Stimulated activated CD8-positive, alpha-beta memory T cell treated with anti-CD3 and anti-CD28 coated beads, Interleukin-15, amount 100 ng/mL, for 24 hours (primary cell): ENCODE measurements at places on chromosomes 12 and 14.

DNA sequence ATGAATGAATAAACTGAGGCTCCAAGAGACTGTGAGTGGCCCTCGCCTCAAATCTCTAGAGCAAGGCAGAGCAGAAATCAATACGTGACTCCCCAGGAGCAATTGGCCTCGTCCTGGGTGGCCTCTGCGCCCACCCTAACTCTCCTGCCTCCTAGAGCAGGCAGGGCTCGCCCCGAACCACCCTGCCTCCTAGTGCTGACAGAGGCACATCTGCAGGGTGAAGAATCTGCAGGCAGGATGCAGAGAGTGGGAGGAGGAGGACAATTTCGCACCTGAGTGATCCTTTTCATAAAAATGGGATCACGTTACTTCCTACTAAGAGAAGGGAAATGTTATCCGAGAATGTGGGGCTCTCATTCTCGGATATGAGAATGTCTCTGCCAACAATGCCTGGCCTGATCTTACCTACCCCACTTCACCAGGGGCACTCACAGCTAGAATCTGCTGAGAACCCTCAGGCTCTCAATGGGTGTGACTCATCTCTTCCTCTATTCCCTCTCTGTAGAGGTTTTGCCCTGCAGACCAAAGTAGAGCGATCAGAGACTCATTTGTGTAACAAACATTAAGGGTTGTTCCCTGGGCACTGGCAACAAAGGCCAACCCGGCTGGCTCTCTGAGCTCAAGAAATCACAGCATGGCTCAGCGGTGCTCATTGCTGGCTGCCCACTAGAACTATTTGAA, 61.7 kb upstream of the BCL2L14 start:
- no peak for DNase-seq

GRCh38 chr14:103220134-103220981, 97.1 kb downstream of the TNFAIP2 start:
- DNase-seq = no peak

GRCh38 chr12:117028254-117028653, 71.0 kb downstream of the TESC start:
- DNase-seq = no peak

DNA sequence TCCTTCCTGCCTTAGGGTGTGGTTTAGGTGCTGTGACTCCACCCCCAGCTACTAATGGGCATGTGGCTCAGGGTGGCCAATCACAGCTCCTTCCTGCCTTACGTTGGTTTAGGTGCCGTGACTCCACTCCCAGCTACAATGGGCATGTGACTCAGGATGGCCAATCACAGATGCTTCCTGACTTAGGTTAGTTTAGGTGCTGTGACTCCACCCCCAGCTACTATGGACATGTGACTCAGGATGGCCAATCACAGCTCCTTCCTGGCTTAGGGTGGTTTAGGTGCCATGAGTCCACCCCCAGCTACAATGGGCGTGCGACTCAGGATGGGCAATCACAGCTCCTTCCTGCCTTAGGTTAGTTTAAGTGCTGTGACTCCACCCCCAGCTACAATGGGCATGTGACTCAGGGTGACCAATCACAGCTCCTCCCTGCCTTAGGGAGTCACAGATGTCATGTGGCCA, 163.9 kb downstream of the TBX5 start:
- DNase-seq = no peak

DNA sequence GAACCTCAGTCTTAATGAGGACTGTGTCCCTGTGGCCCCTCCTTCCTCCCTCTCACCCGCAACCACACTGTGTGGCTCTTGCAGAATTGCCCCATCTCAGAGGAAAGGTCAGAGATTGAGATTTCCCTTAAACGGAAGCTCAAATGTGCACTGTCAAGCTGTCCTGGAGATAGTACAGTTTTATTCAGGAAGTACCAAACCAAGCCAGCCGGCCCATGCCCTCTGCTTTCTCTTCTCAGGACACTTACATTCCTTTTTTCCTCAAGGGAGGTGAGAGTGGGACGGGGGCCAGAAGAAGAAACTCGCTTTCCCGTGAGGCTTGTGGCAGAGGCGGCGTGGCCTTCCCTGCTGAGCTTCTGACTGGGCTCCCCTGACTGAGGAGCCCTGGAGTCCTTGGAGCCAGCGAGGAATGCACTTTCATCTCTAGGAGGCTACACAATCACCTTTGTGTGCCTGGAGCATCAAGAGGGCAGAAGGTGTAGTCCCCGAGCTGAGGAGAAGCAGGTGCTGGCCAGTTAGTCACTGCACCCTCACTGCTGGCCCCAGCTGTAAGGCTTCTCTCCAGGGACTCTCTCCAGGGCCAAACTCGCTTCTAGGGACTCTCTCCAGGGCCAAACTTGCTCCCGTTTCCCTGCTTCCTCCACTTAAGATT, 24.1 kb upstream of the ATP2A2 start:
- no peak for DNase-seq

GRCh38 chr14:77509366-77509765, 10.8 kb upstream of the ISM2 start:
- no peak for DNase-seq

- DNase-seq = no peak
Observed at GRCh38 chr14:52442166-52442565, 110.1 kb downstream of the TXNDC16 start.

DNA sequence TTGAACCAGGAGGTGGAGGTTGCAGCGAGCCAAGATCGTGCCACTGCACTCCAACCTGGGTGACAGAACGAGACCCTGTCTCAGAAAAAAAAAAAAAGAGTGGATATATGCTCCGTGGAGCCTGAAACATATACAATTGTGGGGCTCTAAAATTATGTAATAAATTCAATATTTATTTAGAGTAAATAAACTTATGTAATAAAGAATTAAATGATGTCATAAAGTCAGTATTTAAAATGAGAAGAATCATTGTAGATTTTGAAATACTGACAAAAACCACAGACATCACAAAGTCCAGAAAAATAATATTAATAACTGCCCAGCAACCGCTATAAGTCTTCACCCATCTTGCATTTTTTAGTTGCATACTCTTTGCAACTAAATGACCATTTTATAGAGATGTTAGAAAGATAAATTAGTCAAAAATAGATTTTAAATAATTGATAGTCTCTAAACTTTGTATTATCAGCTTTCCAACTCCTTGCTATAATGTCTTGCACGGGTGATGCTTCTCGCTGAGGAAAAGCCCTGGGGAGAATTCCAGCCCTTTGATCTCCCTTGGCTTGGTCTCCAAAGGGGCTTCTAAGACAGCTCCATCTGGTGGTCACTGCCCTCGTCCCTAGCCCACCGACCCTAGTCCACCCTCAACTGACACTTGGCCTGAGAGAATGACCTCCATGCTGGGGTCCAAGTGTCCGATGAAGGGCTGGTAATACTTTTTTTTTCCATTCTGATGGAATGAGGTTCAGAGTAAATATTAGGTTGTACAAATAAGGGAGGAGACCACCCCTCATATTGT, 7.9 kb upstream of the TMBIM6 start:
- no peak for DNase-seq

GRCh38 chr12:95591731-95592130, 40.5 kb upstream of the USP44 start:
- DNase-seq = no peak

GRCh38 chr14:21913759-21914158, 240.1 kb upstream of the OR4E1 start:
- no peak for DNase-seq

DNA sequence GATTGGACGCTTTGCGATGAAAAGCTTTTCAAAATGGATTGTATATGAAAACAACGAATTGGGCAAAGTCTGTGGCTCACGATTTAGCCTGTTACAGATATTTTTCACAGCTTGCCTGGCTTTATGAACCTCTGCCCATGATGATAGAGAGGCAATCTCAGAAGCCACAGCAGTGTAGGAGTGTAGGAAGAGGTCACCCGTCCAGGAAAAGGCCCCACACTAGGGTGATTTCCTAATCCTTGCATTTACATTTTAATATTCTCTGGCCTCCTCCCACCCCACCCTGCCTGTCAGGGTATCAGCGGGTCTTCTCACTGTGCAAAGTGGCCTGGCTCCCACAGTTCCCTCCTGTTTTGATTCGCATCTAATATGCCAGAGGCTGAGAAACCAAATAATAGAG, 81.8 kb upstream of the FOXN3 start:
- DNase-seq = no peak

DNA sequence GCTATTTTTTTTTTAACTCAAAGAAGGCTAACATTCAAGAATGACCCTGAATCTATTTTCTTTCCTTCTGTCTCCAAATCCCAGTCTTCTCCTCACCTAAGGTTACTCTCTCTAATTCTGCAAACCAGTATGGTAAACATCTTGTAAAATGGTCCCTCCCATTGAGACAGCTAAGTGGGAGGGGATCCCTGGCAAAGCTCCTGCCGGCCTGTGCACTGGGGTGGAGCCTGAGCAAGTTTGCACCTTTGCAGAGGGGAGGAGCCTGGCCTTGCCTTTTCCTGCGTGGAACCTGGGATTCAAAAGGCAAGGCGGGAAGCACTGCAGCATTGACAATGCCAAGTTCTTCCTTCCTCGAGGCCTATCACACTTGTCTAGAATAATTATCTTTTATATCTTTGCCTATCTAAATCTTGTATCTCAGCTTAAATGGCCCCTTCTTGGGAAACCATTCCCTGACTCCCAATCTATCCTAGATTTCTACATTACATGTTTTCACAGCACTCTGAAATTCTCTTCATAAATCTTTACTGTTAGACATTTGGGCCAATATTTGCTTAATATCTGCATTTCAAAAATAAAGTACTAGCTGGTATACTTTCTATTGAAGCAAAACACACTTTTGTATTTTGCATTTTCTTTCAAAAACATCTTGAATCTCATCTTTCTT, 83.0 kb downstream of the EPS8 start:
- DNase-seq = no peak

- DNase-seq = no peak
Observed at GRCh38 chr14:23932639-23933038, 20.9 kb upstream of the DHRS4 start.

GRCh38 chr12:96143392-96143791, 50.8 kb upstream of the ELK3 start:
- no peak for DNase-seq

GRCh38 chr14:79325071-79325470, 886.2 kb downstream of the DIO2 start:
- no peak for DNase-seq

DNA sequence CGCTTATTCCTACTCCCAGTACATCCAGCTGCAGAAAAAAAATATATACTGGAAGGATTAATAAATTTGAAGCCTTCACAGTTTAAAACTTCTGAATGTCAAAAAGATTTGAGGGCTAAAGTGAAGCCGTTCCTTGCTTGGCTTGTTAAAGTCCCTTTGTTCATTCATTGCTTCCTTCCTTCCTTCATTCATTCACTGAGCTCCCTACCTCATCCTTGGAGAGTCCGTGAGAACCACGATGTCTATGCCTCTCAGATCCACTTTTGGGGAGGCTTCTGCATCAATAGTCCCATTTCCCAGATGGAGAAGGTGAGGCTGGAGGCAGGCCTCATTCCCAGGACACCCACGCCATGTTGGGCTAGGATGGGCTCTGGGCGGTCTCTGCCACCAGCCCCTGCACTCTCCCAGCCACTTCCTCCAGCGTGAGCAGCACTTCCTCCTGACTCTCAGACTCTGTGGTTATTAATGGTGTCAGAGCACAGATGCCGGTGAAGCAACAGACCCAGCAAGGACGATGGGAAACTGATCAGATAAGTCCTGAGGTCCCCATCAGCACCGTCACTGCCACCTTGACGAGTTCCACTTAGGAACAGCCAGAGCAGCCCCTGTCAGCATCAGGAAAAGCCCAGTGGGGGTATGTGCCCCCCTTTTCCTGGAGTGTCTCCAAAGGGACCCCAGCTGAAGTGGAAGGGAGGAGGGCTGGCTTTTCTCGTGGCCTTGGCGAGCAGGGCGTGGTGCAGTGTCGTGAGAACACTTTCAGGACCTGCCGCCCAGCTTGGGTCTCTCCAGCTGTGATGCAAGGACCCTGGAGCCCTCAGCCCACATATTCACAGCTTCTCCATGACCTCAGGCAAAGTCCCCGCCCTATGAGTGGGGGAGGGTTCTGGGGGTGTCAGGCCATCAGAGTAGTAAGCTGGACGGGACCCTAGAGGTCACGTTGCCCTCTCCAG, 21.2 kb downstream of the ASB2 start:
- DNase-seq = no peak

DNA sequence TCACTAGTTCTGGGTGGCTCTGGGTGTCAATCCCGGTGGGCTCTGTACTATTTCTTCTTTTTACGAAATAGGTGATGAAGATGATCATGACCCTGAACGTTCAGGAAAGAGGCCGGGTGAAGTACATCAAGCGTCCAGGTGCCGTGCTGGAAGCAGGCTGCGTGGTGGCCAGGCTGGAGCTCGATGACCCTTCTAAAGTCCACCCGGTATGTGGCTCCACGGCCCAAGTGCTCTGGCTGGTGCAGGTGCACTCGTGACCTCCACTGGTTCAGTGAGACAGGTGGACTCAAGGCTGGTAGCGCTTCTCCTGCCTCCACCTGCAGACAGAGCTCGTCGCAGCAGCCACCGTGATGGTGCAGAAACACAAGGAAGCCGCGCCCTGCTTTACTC, 85.1 kb downstream of the ACACB start:
- no peak for DNase-seq

- DNase-seq = no peak
Observed at GRCh38 chr12:26599096-26599695, 233.8 kb downstream of the ITPR2 start.

DNA sequence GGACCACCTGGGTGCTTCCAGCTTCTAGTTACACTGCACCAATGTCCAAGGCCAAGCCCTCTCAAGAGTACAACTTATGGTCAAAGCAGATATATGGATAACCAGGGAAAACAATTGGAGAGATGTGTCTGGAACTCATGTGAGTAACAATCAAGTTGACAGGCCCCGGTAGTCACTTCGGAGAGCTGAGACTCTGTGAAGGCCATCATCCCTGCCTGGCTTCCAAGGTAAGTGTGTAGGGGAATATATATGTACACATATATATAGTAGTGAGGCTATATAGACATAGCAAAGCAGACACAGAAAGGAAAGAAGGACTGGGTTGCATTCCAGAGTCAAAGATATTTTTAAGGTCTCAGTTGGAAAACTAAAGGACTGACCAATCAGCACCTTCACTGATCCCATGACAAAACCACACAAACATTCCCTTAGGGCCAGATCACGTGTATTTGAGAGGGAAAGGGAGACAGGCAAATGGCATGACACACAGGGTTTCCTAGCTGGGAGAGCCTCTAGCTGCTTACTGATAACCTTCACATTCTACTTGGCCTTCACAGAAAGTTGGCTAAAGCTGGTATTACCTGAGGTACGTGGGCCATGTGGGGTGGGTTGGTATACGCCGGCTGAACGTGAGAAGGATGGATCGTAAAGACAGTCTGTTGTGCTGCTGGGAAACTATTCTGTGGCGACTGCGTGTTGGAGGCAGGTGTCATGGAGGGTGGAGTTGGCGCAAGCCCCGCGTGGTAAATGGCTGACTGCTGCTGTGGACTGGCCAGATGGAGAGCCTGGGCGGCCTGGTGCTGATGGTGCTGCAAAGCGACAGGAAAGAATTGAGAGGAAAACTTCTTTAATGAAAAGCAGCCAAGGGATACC, 50.0 kb downstream of the SH2B3 start:
- no peak for DNase-seq

- no peak for DNase-seq
Observed at GRCh38 chr14:68693926-68694325, 98.9 kb downstream of the ZFP36L1 start.
